Endodermal cell (in vitro differentiated cells): ENCODE measurements at places on chromosomes 7 and 10. TPM values are rescaled to one million over a fixed set of nuclear protein-coding genes. Genes with fewer than 3 reads are reported as not detected.

Gene DNAJC12
- 0.59 and 0.72 TPM in 2 replicates for total RNA-seq

DNA sequence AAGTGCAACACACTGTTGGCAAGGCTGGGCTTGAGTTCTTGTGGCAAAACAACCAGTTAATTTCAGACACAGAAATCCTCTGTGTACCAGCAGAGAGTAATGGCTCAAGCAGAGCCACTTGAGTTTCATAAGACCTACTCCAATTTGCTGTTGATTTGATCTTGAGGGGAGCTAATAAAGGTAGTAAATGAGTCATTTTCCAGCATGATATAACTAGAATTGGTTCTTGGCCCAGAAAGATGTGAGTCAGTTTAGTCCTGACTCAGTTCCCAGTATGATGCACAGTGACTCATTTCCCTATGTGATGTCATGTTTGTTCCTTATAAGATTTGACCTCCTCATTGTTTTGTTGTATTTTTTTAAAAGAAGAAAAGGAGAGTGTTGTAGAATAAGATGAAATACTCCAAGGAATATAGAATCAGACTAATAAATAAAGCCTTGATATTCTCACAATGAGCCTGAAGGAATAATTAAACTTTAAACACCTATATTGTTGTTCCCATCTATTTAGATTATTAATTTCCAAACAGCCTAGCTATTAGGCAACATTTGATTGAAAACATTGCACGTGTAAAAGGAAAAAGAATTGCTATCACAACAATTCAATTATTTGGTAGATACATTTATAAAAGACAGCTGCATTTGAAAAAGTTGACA lies 186.2 kb downstream of the REEP3 start:
- H3K4me1 ChIP-seq: peaks cover 14% of the 10 kb centered on the region
- no peak for DNase-seq
- no peak overlapping the region for H3K27ac ChIP-seq
- H3K4me3 ChIP-seq: no peak overlapping the region
- no peaks in the 10 kb centered on the region for H3K36me3 ChIP-seq

DNA sequence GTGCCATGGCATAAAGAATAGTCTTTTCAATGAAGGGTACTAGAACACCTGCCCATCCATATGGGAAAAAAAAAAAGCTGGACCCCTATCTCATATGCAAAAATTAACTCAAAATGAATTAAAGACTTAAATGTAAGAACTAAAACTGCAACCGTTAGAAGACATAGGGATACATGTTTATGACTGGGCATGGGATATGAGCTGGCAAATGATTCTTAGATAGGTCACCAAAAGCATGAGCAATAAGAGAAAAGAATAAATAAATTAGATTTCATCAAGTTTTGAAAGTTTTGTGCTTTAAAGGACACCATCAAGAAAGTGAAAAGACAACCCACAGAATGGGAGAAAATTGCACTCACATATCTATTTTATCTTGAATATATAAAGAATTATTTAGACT lies 222.0 kb downstream of the ADK start:
- DNase-seq: no peak
- no peaks in the 10 kb centered on the region for H3K4me1 ChIP-seq
- H3K36me3 ChIP-seq: no peaks in the 10 kb centered on the region

Gene CHAT
- total RNA-seq: not detected in 3 replicates

- H3K27me3 ChIP-seq: no peaks in the 10 kb centered on the region
- DNase-seq: no peak
- H3K4me1 ChIP-seq: no peaks in the 10 kb centered on the region
- no peaks in the 10 kb centered on the region for H3K36me3 ChIP-seq
- no peak overlapping the region for H3K27ac ChIP-seq
These were observed 334.0 kb upstream of the LRRTM3 start for GRCh38 chr10:66591865-66592264.

Gene HHEX
- 106 to 120 TPM (median 113 TPM) in 3 replicates for total RNA-seq

DNA sequence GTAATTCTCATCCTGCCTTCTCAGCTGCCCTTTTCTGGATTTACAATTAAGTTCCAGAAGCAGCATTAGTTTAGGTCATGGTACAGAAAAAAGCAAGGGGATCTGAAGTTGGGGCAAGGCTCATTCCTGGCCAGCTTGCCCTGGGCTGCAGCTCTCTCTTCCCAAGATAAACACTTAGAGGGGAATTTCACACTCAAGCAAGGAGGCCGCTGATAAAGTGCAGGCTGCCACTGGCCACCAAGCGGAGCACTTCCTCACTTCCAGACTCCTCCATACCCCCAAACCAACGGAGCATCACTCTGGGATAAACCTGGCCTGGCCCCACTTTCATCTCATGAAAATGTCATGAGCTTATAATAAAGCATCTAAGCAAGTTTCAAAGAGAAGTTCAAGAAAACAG lies 445.5 kb upstream of the MKI67 start:
- no peak overlapping the region for H3K27ac ChIP-seq
- peak; percentile 76 for DNase-seq
- H3K36me3 ChIP-seq: no peaks in the 10 kb centered on the region
- peaks cover 3% of the 10 kb centered on the region for H3K4me1 ChIP-seq

Gene HACD1
- total RNA-seq: 18.4 to 34.1 TPM (median 33.4 TPM) in 3 replicates

DNA sequence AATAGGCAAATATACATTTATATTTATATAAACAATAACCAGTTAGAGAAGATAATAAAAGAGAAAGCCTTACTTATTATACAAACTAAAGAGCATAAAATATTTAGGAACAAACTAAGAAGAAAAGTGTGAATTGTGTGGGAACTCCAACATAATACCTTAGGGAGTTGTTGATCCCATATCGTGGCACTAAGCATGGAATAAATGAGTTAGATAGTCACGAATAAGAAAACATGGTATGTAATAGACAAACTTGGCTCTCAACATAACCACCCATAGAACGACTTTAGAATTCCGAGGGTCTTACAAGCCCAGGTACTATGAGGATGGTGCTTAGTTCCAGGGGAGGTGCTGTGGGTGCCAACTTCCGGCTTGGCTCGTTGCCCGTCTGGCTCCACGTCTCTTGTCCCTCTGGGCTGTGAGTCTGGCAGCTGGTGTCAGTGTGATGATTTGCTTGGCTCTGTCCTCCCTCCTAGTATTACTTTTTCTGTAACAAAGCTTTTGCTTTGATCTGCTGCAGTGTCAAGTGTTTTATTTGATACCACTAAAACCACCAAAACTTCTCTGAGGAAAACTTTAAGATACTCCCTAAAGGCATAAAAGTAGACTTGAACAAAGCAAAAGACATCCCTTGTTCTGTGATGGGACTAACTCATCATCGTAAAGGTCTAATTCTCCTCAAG lies 9.5 kb upstream of the RBM20 start:
- no peaks in the 10 kb centered on the region for H3K27me3 ChIP-seq
- no peak for DNase-seq
- no peak overlapping the region for H3K27ac ChIP-seq
- peaks cover 20% of the 10 kb centered on the region for H3K4me1 ChIP-seq

- no peaks in the 10 kb centered on the region for H3K27me3 ChIP-seq
- no peak overlapping the region for H3K27ac ChIP-seq
- peaks cover 24% of the 10 kb centered on the region for H3K36me3 ChIP-seq
- no peak for DNase-seq
These were observed 799 bp downstream of the INTS1 start for GRCh38 chr7:1503390-1503789.

Gene GHRHR
- 1.9 TPM in 1 of 2 replicates, not detected in the other for total RNA-seq

DNA sequence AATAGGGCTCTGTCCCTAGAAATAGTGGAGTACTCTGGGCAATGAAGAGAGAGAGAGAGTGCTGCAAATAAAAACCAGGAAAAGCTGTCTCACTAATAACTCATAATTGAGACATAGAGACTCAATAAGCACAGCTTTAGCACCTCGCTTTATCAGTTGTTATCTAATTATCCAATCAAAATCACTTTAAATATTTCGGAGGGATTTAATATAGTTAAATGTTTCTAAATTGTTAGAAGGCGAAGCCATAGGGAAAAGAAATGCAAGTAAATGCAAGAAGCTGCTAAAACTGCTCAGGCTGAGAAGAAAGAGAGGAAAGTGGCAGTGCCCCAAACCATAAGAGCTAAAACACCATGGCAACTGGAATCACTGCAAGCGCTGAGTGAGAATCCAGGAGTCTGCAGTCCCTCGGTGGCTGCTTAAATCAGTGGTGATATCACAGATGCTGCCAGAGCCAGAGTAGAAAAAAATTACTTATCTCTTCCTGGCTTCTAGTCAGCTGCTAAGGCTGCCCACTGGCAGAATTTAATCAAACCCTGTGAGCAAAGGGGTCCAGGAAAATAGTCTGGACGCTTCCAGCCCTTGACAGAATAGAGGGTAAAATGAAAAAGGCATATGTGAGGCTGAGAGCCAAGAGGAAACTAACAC lies 150.4 kb upstream of the CHRM2 start:
- no peak overlapping the region for H3K4me3 ChIP-seq
- no peaks in the 10 kb centered on the region for H3K4me1 ChIP-seq
- no peak for DNase-seq

DNA sequence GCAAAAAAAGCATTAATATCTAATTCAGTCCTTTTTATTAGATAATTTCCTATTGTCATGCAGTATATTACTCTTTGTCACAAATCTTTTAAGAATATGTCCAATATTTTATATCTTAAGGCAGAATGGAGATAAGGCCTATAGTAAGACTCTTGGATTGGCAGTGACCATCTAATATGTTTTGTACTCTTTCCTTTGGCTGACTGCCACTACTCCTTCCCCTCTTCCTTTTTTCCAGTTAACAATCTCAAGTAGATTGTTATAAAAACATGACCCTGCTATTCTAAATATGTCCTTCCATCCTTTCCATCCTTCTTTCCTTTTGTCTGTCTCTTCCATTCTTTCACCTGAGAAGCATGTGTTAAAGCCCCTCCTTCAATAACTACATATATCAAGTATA lies 92.8 kb upstream of the TMEM168 start:
- no peak overlapping the region for H3K4me3 ChIP-seq
- H3K4me1 ChIP-seq: no peaks in the 10 kb centered on the region
- no peak for DNase-seq

DNA sequence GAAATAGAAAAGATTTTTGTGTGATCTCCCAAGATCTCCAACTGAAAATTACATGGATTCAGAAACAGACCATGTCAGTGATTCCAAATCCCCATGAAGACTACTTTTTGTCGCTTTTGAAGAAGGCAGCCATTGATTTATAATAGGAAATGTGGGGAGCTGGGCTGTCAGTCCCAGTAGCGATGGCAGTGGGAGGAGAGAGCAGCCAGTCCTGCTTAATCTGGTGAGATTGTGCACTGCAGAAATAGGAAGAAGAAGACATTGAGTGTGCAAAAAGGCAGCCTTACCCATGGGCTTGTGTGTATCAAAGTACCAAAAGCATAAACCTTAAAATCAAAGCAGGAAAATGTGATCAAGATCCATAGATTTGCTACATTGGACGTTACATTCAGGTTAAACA lies 4.8 kb downstream of the ADRB1 start:
- H3K27me3 ChIP-seq: peaks cover 72% of the 10 kb centered on the region
- H3K27ac ChIP-seq: no peak overlapping the region
- H3K36me3 ChIP-seq: no peaks in the 10 kb centered on the region

GRCh38 chr7:3207387-3207902 lies 93.6 kb upstream of the SDK1 start:
- no peaks in the 10 kb centered on the region for H3K27me3 ChIP-seq
- no peaks in the 10 kb centered on the region for H3K36me3 ChIP-seq
- peak; percentile 19 for DNase-seq
- H3K4me1 ChIP-seq: no peaks in the 10 kb centered on the region
- H3K27ac ChIP-seq: no peak overlapping the region

GRCh38 chr10:80964955-80965614 lies 427.4 kb downstream of the SH2D4B start:
- H3K27ac ChIP-seq: no peak overlapping the region
- DNase-seq: no peak
- H3K4me3 ChIP-seq: no peak overlapping the region

DNA sequence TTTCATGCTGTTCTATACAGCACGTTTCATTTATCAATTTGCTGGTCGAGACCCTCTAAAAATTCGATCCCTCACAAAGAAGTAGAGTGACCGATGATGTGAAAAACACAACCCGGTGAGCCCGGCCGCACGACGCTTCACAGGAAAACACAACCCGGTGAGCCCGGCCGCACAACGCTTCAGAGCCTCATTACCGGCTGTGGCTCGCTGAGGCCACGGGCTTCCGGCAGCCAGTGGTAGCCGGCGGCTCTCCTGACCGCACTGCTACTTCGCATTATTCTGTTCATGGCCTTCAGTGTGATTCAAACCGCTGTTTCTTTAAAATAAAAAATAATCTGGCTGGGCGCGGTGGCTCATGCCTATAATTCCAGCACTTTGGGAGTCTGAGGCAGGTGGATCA lies 42.3 kb upstream of the RBM33 start:
- H3K27me3 ChIP-seq: no peaks in the 10 kb centered on the region
- no peak for DNase-seq
- no peaks in the 10 kb centered on the region for H3K4me1 ChIP-seq
- no peak overlapping the region for H3K4me3 ChIP-seq

- no peak overlapping the region for H3K4me3 ChIP-seq
- no peaks in the 10 kb centered on the region for H3K4me1 ChIP-seq
- no peak for DNase-seq
- H3K27me3 ChIP-seq: no peaks in the 10 kb centered on the region
These were observed 1195.7 kb upstream of the SORCS1 start for GRCh38 chr10:108360187-108360586.

Gene EVX1
- 8.4 and 10.7 TPM in 2 replicates for total RNA-seq

DNA sequence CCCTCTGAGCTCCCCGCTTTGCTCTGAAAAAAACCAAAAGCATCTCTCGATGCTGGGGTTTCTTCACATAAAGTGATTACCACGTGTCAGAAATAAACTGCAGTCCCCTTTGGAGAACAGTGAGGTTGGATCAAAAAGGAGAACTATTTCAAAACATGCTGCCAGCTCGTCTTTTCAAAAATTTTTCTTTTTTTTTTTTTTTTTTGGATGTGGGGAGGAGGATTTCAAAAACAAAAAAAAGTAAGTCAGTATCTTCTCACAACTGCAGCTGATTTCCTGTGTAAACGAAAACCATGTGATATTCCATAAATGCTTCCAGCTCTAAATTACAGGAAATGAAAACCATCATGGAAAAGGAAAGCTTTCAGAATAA lies 155.0 kb upstream of the LYZL2 start:
- peak overlapping the region; percentile 81 for H3K4me3 ChIP-seq
- no peaks in the 10 kb centered on the region for H3K4me1 ChIP-seq
- peak overlapping the region; percentile 92 for H3K27ac ChIP-seq
- DNase-seq: no peak
- H3K27me3 ChIP-seq: peaks cover 45% of the 10 kb centered on the region
- H3K36me3 ChIP-seq: no peaks in the 10 kb centered on the region

- no peak for DNase-seq
- peaks cover 29% of the 10 kb centered on the region for H3K36me3 ChIP-seq
- no peak overlapping the region for H3K4me3 ChIP-seq
- peaks cover 3% of the 10 kb centered on the region for H3K4me1 ChIP-seq
- no peaks in the 10 kb centered on the region for H3K27me3 ChIP-seq
These were observed 350.3 kb downstream of the GALNT17 start for GRCh38 chr7:71482284-71482683.

DNA sequence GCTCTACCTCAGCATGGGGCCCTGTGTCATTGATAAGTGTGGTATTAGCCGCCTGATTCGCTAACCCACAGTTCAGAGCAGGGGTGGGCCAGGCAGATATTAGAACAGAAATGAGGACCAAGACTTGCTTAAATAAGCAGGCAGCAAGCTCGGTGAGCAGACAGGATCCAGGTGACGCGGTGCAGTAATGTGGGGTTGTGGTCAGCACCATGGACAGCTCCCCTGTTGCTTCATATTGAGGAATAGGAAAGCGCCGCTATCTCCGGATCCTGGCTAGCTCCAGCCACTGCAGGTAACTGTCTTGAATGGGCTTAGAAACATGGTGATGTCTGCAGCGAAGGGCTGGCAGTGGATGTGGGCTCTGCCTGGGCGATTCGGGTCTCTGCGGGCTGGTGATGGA lies 51.3 kb upstream of the GPR26 start:
- H3K4me1 ChIP-seq: no peaks in the 10 kb centered on the region
- no peak overlapping the region for H3K4me3 ChIP-seq
- peaks cover 15% of the 10 kb centered on the region for H3K27me3 ChIP-seq

Gene KCNMA1
- 0.55 to 0.70 TPM (median 0.63 TPM) in 3 replicates for total RNA-seq

GRCh38 chr7:121459148-121459547 lies 63.0 kb upstream of the FAM3C start:
- no peak for DNase-seq
- no peaks in the 10 kb centered on the region for H3K27me3 ChIP-seq
- H3K4me1 ChIP-seq: no peaks in the 10 kb centered on the region
- H3K36me3 ChIP-seq: no peaks in the 10 kb centered on the region
